ENCODE measurements at places on chromosomes 7 and 10. TPM values are rescaled to one million over a fixed set of nuclear protein-coding genes. Genes with fewer than 3 reads are reported as not detected.

DNA sequence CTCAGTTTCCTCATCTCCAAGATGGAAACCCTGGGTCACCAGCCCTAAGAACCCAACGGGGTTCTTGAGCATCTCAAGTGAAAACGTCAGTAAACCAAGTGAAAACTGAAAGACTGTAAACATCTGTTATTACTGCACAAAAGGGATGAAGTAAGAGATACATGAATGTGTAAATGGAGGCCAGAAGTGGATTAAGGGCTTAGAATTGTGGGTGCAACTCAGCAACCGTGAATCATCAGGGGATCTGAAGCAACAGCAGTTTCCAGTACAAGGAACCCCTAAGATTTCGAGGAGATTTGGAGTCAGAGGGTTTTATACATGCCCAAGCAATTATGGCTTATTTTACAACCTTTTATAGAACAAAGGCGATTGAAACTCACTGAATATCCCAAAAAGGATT lies 95.7 kb upstream of the SVIL start:
- no peak for DNase-seq

DNA sequence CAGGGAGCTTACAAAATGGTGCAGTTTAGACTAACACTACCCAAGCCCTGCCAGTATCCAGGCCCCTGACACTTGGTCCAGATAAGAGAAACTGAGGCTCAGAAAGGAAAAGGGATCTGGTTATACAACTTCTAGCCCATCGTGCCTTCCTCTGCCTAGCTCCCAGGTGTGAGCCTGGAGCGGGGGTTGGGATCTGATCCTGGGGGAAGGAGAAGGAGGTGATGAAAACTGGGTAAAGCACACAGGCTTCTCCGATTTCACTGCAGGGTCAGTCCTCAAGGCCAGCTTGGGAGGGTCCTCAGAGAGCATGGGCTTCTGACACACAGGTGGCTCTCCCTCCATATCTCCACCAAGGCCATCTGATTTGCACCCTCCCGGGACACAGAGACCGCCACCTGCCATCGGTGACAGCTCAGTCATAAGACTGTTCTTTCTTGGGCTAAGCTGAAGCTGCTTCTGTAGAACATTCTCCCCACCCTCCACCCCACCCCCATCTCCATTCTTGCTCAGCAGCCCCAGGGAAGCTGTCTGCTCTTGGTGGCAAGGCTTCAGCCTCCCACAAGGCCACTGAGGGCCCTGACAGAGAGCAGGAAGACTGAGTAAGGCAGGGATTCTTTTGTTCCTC lies 16.4 kb downstream of the SRRM3 start:
- no peak for DNase-seq

DNA sequence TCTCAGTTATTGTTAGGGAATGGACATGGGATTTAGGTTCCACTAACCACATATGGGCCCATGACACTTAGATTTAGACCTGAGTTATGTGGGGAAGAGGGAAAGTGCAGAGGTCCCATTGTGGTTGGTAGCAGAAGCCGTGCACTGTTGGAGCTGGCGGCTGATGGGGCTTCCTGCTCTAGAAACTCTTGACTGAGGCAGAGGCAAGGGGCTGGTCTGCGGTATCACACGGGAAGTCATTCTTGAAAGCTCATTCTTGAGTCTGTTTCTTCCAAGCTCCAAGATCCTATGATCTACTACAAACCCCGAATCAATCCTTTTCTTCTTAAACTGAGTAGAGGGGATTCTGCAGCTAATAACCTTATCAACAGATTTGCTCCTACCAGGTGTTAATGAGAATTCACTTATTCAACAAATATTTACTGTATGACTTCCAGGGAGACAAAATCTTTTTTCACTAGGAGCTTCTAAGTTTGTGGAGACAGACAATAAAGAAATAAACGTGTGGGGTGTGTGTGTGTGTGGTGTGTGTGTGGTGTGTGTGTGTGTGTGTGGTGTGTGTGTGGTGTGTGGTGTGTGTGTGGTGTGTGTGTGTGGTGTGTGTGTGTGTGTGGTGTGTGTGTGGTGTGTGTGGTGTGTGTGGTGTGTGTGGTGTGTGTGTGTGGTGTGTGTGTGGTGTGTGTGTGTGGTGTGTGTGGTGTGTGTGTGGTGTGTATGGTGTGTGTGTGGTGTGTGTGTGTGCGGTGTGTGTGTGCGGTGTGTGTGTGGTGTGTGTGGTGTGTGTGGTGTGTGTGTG lies 57.1 kb downstream of the AOC1 start:
- DNase-seq = no peak

The DNAJC12 gene
- 2.3 TPM for total RNA-seq

- DNase-seq = no peak
These were observed 30.9 kb upstream of the PLXDC2 start for GRCh38 chr10:19785366-19785765.

DNA sequence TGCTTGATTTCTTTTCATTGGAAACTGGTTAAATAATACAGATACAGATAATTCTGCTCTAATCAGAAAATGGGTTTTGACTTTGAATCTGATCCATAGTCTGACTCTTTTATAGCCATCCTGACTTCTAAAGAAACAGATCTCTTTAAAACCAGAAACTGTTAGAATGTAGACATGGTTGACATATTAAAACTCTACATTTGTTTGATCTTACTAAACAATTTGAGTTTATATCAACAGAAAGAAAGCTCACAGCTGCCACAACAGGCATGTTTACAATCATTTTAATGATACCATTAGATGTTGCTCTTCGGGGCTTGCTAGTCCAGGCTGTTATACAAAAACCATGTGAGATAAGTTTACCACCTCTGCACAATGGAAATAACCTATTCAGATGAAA lies 193.0 kb upstream of the SEMA3A start:
- no peak for DNase-seq
